ENCODE measurements at places on chromosomes 7 and 10.

GRCh38 chr7:92020636-92021035 is 80.0 kb downstream of the AKAP9 start:
- DNase-seq = no peak

GRCh38 chr7:91551377-91552175 is 287.3 kb downstream of the FZD1 start:
- DNase-seq = no peak

DNA sequence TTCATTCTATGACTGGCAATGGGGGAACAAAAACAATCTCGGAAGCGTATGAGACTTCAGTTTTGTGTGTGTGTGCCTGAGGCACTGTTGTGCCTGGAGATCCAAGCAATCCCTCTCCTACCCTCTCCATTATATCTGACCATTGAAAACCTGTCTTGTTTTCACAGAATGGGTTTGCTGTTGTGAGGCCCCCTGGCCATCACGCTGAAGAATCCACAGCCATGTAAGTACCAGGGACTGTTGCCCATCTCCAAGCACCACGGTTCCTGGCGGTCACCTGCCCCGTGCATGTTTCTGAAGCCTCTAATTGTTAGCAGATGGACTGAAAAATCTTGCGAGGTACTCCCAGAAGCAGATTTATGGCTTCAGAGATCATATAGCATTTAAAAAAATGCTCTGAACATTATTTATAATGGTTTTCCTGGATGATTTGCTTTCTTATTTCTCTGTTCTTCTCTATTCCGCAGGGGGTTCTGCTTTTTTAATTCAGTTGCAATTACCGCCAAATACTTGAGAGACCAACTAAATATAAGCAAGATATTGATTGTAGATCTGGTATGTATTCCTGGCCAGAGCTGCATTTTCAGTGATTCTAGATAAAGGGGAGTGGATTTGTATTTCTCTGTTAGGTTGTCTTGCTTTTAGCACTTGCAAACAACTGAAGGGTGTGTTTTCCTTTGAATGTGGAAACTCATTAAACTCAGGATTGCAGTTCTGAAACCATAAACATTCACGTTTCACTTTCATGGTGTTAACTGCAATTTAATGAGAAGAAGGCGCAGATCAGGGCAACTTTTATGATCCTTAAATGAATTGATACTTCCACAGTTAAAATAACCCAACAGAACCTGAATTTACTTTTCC is 288.2 kb downstream of the TWIST1 start:
- DNase-seq = no peak

DNA sequence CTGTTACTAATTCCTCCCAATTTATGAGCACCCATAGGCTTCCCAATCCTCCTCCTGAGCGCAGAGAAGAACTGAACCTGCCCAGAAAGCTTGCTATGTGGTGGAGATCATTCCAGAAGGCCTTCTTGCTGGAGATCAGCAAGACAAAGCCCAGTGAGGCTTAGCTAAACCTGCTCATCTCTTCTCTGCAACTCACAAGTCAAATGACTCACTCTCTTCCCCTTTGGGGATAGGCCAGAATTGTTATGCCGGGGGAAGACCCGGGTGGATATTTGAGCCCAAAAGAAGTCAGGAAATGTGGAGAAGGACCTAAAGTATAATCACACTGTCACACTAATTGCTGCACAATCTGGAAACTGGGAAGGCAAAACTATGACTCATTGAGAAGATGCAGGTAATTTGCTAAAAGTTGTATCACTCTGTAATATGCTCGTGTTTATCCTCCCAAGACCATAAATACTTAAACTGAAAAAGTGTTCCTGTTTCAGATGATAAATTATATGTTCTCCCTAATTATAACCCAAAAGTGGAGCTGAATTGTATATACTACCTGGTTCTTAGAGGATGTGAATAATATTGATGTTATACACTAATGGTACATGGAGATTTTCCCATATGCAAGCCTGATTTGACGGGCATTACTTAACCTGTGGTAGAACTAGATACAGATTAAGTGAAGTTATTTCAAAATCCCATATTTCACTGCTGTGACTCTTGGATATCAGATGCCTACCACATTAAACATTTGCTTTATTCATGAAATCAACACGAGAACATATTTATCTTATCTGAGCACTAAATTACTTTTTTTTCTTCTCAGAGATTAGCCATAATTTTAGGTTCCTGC is 6.4 kb downstream of the NEBL start:
- DNase-seq = no peak

DNA sequence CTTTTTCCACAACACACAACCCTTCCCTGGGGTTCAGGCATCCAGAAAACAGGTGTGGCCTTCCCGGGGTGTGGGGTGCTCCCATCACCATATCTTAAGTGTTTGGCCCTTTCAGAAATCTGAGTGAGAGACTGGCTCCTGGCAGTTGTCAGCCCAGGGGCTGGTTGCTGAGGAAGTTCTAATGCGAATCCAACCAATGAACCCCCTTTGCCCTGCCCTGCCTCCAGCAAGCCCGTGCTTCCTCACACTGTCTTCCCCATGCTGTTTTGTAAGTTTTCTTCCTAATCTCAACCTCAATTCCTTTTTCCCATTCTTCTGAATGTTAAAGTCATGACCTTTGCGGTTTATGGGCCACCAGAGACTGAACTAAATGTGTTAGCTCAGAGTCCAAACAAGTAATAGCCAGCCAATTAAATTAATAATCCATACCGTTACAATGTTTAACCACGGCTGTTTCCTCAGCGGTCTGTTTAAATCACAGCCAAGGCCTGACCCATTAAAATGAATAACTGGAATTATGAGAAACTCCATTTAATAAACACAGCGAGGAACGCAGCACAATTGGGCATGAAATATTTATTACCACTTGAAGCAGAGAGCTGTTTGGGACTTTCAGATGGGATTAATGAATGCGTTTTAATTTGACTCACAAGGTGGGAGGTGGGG is 90.9 kb upstream of the TCF7L2 start:
- no peak for DNase-seq

- DNase-seq = no peak
These were observed 82.2 kb upstream of the GNA12 start for GRCh38 chr7:2926120-2926895.

DNA sequence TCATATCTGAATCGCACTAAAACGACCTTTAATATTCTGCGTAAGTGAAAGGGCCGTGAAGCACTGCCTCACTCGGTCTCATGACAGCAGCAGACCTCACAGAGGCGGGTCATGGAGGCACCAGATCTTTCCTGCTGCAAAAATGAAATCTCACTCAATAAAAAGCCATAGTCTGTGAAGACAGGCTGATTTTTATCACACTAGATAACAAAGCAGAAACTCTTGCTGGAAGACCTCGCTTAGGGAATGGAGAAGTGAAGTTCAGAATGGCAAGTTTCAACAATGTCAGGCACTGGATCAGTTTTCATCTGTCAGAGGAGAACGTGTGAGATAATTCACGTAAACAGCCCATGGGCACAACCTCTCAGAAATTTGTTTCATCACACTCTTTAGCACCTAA is 8.0 kb downstream of the SEPHS1 start:
- no peak for DNase-seq

DNA sequence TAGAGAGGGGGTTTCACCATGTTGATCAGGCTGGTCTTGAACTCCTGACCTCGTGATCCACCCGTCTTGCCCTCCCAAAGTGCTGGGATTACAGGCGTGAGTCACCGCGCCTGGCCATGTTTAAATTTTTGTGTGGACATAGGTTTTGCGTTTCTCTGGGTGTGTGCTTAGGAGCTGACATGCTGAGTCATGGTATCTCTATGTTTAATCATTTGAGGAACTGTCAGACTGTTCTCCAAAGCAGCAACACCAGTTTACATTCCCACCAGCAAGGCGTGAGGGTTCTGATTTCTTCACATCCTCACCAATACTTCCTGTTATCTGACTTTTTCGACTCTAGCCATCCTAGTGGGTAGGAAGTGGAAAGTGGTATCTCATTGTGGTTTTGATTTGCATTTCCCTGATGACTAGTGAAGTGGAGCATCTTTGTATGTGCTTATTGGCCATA is 153.7 kb downstream of the DNAJB6 start:
- DNase-seq = peak; percentile 96

GRCh38 chr7:94741179-94741578 is 85.2 kb upstream of the SGCE start:
- DNase-seq = no peak

- DNase-seq = no peak
These were observed 3.6 kb upstream of the SEMA3C start for GRCh38 chr7:80922253-80923049.

DNA sequence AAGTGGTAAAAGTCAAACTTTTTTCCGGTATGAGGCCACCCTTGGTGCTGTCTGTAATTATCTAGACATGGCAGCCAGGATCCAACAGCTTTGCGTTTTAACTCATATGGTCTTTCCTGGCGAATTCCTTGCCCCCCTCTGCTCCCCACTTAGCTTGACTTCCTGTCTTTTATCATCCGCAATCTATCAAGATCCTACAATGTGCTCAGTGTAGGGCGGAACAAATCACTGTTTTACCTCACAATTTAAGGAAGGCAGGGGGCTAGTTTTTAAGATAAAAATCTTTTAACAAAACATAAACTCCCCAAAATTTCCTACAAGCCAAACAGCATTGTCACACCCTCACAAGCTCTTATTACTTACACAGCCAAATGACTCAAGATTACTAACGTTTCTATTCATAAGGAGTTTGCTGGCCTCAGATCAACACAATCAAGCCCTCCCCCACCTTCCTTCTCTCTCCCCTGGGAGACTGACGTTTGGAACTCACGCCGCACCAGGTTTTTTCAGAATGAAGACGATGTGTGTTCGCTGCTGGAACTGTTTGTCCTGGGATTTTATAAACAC is 1.3 kb upstream of the CDK14 start:
- DNase-seq = no peak

DNA sequence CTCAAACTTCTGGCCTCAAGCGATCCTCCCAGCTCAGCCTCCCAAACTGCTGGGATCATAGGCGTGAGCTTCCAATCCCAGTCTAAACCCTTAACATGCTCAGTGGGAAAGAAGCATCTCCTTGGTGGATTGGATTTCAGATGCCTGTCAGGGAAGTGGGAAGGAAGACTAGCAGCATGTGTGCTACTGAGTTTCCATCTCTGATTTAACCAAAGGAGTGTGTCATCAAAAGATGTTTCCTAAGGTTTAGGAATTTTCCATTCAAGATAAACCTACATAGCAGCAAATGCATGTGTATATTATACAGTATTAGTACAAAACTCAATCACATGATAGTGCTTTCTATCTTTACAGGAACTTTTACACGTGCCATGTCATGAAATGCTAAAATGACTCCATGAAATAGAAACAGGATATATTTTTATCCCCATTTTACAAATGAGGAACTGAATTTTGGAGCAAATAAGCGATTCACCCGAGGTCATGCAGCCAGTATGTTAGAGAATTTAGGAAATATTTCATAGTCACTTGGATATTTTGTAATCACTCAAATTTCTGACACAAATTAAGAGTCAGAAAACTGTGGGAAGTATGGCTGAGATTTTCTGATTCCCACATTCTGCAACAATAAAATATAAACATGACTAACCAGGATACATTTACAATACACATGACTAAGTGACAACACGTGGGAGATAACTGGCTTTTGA is 11.4 kb upstream of the TMEM26 start:
- DNase-seq = no peak

DNA sequence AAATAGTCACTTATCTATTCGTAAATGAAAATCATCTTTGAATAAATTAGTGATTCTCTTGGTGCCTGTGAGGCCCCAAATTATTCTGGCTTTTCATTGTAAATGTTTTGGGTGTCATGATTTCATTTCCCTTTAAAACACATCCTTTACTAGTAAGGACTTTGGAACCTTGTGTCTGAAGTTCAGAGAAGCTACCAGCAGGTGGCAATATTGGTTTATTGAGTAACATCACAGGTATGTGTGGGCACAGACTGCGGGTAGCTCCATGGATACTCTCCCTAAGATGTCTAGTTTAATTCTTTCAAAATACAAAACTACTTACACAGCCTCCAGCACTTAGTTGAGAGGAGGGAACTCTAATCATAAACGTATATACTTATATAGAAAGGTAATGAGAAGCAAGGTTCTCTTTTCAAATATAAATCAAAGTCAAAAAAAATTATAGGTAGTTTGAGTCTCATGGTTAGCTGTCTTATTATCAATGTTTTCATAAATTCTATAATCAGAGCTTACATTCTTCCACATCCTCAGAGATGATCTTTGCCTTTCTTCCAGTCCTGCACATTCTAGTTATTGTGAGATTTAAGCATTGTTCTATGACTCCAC is 449.6 kb downstream of the GRM8 start:
- peak; percentile 62 for DNase-seq

DNA sequence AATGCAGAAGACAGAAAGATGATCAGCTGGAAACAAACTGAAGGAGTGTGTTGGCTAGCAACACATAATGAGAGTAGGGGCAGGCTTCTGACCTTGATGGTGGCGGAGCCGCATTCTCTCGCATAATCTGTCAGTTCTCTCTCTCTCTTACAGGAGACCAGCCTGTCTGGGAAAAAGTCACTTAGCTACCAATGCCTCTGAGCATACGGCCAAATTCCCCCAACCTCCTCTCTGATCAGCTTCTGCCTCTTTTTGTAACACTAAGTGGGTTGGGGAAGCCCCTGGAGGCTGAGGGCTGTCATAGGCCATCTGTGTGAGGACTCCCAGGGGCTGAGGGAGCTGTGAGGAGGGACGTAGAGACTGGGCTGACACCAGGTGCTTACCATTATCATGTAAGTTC is 104.6 kb downstream of the HIPK2 start:
- DNase-seq = no peak

DNA sequence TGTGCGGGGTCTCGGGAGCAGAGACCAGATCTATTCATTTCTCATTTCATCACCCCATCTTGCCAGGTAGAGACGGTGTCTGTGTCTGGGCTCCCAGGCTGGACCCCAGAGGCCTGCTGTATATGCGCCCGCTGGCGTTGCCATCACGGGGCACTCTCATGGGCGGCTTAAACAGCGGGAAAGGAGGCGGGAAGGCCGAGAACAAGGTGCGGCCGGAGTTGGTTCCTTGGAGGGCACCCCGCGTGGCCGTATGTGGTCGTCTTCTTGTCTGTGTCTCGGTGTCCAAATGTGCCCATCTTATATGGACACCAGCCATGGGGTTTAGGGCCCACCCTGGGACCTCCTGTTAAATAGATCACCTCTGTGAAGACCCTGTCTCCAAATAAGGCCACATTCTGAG is 2.1 kb upstream of the CFAP46 start:
- DNase-seq = no peak

GRCh38 chr10:84356928-84357327 is 28.5 kb downstream of the CCSER2 start:
- DNase-seq = no peak

DNA sequence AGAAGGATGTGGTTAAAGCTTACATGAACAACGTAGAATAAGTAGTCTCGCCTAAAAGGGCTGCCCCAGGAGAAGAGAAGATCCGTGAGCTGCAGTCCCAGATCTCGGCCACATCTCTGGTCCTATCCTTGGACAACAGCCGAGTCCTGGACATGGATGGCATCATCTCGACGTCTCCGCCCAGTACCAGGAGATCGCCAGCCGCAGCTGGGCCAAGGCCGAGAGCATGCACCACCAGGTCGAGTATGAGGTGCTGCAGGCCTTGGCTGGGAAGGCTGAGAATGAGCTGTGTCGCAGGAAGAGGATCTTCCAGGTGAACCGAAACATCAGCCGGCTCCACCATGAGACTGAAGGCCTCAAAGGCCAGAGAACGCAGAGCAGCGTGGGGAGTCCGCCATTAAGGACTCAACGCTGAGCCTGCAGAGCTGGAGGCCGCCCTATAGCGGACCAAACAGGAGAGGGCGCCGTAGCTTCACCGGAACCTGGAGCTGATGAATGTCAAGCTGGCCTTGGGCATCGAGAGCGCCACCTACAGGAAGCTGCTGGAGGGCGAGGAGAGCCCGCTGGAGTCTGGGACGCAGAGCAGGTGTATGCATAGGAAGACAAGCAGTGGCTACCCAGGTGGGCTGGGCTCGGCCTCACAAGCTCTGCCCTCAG is 22.2 kb downstream of the LIPK start:
- no peak for DNase-seq

GRCh38 chr10:31999836-32000235 is 56.4 kb downstream of the KIF5B start:
- DNase-seq = no peak
